ENCODE measurements at places on chromosomes 11 and 22. TPM values are rescaled to one million over a fixed set of nuclear protein-coding genes. Genes with fewer than 3 reads are reported as not detected.

The UQCR10 gene
- 87.7 TPM for total RNA-seq

The OR2AG1 gene
- not detected for total RNA-seq

The AIFM3 gene
- total RNA-seq = 0.30 TPM

The VPREB3 gene
- total RNA-seq = not detected

The PPP2R1B gene
- total RNA-seq = 64.2 TPM

Measured in activated T-helper 2 cell treated with anti-CD3 and anti-CD28 coated beads, Interferon-gamma antibody, Interleukin-2, Interleukin-4, amounts not matched to agents 10 μg/mL and 5 μg/mL and 100 μg/mL, durations not matched to agents 14 hours and 24 hours and 36 hours (primary cell).